ENCODE measurements at places on chromosomes 1 and 21.

DNA sequence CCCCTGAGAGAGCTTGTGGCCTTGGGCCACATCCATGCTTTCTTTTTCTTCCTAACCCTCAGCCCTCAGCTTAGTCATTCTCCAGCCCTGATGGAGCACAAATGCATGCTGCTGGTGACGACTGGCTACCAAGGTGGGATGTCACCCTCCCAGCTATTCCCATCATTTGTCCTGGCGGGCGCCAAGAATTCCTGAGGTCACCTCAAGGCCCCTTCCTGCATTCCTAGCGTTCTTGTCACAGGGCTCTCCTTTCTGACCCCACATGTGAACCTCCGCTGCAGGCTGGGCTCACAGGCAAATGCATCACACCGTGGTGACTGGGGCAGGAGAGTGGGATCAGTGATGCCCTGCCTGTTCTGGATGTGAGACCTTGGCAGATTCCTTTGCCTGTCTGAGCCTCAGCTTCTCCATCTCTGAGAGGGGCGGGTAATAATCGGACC is 53.4 kb upstream of the IFFO2 start:
- DNase-seq, result no peak

GRCh38 chr1:93753791-93754763 is 72.4 kb upstream of the BCAR3 start:
- no peak for DNase-seq

DNA sequence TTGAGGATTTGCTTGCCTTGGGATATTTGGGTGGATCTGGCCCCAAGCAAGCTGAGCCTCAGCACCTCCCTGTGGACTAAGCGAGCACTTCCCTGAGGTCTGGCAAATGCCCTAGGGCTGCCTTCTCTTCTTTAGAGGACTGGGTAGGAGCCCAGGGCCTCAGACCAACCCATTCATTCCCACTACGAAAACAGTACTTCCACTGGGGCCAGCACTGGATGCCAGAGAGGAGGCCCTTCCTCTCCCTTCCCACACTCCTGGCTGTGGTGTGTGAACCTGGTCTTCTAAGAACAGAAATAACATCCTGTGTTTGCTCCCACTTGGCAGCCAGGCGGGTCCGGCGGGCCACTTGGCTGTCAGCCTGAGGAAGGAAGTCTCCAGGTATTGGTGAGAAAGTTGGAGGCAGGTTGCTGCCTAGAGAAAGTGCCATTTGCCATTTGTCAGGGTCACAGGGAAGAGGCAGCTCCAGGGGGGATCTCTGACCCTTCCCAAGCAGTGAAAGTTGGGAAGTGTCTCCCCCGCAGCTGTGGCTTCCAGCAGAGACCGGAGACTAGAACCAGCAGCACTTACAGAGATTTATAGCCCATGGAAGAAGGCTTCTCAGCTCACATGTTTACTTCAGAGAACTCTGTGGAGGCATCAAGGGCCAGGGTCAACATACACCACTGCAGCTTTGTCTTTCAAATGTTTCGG is 323.5 kb downstream of the SIPA1L2 start:
- DNase-seq, result no peak

DNA sequence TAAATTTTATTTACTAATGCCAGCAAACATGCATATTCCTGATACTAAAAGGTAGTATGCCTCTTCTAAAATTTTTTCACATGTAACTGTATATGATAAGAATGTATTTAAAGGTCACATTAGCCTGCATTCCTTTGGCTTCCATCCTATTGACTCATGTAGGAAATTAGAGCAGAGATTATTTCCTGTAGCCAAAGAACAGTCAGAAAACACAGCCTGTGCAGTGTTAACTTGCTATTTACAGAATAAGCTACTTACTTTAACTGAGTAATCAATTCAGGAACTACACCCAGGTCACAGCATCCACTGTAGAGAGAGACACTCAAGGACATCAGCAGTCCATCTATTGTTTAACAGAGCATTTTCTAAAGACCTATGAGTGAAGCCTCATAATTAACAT is 154.5 kb upstream of the ADGRL4 start:
- DNase-seq, result no peak

DNA sequence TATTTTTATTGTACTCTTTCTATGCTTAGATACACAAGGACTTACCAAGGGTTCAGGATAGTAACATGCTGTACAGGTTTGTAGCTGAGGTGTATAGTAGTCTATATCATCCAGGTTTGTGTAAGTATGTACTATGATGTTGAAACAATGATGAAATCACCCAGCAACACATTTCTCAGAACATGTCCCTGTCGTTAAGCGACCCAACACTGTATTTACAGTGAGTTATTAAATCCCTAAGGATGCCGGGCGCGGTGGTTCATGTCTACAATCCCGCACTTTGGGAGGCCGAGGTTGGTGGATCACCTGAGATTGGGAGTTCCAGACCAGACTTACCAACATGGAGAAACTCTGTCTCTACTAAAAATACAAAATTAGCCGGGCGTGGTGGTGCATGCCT is 21.6 kb upstream of the RCOR3 start:
- DNase-seq, result no peak

All from activated naive CD4-positive, alpha-beta T cell treated with anti-CD3 and anti-CD28 coated beads, Interleukin-2, amount 50 U/mL, for 16 hours (primary cell).